ENCODE measurements at places on chromosomes 7 and 10.
A peak's percentile ranks its signal among the peaks of the same experiment; 100 is the strongest.

- no peak for DNase-seq
Measured at GRCh38 chr7:46764100-46764936, 817.6 kb downstream of the TNS3 start.

DNA sequence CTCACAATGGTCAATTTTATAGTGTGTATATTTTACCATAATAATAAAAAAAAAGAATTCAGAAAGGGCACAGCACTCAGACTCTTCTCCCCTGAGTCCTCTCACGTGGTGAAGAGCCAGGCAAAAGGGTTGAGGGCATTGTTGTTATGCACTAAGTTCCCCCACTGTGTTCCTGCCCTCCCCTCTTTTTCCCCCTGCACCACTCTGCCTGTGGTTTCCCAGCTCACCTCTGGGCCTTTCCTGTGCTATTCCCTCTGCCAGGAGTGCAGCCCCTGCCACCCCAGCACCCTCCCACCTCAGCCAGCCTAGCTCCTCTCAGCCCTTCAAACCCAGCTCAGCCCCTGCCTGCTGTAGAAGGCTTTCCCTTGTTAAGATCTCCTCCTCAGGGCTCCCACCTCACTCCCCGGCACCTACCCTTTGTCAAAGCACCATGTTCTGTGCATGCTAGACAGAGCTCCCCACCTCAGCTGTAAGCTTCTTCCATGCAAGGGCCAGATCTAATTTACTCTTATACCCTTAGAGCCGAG lies 108.5 kb downstream of the KCNMA1 start:
- DNase-seq: no peak

DNA sequence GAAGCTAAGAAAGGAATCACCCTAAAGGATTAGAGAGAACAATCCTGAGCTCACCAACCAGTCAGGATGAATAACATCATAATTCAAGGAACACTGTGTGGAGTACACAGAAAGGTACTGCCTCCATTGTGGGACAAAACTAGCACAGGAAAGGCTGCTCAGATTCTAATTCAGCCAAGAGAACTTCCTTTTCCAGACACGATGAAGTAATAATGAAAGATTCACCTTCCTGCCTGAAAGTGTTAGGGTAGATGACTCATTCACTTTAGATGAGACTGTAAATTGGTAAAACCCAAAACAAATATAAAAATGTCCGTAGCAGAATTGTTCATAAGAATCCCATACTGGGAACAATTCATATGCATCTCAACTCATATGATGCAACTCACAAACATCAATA lies 167.2 kb downstream of the CDC14C start:
- no peak for DNase-seq

DNA sequence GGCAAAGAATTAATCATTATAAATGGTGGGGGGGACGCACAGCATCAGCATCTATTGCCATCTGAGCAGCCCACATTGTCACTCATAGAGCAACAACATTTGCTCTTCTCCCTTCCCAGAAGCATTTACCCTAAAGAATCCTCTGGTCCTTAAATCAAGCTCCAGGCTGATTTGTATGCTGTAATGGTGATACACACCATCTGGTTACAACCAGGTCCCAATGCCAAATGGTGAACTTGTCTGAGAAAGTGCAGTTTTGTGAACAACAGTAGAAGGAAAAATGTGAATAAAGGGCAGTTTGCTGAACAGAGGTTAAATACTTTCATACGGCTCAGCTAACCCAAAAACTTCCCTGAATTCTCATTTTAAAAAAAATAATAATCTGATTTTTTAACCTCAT lies 38.8 kb upstream of the TCF7L2 start:
- DNase-seq: no peak

GRCh38 chr10:71678057-71678805 lies 41.3 kb downstream of the C10orf105 start:
- DNase-seq: no peak

DNA sequence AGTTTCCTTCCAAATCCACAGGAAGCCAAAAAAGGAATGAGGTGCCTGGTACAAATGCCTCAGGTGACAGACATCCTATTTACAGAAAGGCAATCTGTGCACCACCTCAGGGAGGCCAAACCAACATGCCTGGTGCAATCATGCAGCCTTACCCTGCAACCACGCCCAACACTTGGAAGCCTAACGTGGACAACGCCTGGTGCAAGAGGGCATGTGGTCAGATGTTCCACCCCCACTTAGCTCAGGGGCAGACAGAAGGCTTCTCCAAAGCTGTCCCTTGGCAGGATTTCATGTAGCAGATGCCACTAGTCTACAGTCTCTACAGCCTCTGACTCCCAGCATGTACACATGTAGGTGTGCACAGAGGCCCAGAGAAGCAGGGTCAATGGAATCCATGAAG lies 89.5 kb downstream of the KCNMA1 start:
- DNase-seq: no peak

GRCh38 chr7:12385364-12385786 lies 18.3 kb downstream of the VWDE start:
- peak; percentile 89 for DNase-seq

- no peak for DNase-seq
Measured at GRCh38 chr7:8325067-8325466, 63.1 kb upstream of the ICA1 start.
